ENCODE measurements at places on chromosomes 4 and X. TPM values are rescaled to one million over a fixed set of nuclear protein-coding genes. Genes with fewer than 3 reads are reported as not detected.

Gene SULT1E1
- not detected for total RNA-seq

Gene PPARGC1A
- total RNA-seq: 27.7 TPM

Gene RAB39B
- 0.19 TPM for total RNA-seq

Gene PAGE5
- not detected for total RNA-seq

Gene SMIM43
- not detected for total RNA-seq

Gene AKAP14
- total RNA-seq: not detected

Gene SLC6A14
- total RNA-seq: not detected

Gene TLR1
- 11.1 TPM for total RNA-seq

Gene VBP1
- 39.9 TPM for total RNA-seq

Gene GPAT3
- 3.4 TPM for total RNA-seq

Gene PCSK1N
- total RNA-seq: 2.4 TPM

Gene TLR7
- total RNA-seq: 1.3 TPM

Gene ANK2
- total RNA-seq: 163 TPM

Gene SLC9A6
- 12.1 TPM for total RNA-seq

Gene CXCL10
- total RNA-seq: 0.32 TPM

Gene MAGEB2
- not detected for total RNA-seq

Gene LRAT
- 0.10 TPM for total RNA-seq

Gene CSAG1
- not detected for total RNA-seq

Gene GPR50
- not detected for total RNA-seq

Gene CISD2
- total RNA-seq: 15.3 TPM

Gene ATP1B4
- not detected for total RNA-seq

Gene FAAH2
- 0.60 TPM for total RNA-seq

Gene SH3RF1
- total RNA-seq: 20.3 TPM

Gene TMEM154
- 1.5 TPM for total RNA-seq

Gene BMP3
- 0.29 TPM for total RNA-seq

Gene CITED1
- total RNA-seq: not detected

Gene LNX1
- 3.7 TPM for total RNA-seq

Gene BEND2
- not detected for total RNA-seq

Gene ASB12
- total RNA-seq: 0.38 TPM

Gene MND1
- 1.9 TPM for total RNA-seq

Gene LRRC66
- total RNA-seq: 0.71 TPM

Gene PI4K2B
- total RNA-seq: 11.5 TPM

Gene PROM1
- total RNA-seq: 0.43 TPM

All from posterior vena cava (tissue), 2 donors.